Trophoblast cell (in vitro differentiated cells and primary cell): ENCODE measurements at places on chromosomes 11 and 22.

DNA sequence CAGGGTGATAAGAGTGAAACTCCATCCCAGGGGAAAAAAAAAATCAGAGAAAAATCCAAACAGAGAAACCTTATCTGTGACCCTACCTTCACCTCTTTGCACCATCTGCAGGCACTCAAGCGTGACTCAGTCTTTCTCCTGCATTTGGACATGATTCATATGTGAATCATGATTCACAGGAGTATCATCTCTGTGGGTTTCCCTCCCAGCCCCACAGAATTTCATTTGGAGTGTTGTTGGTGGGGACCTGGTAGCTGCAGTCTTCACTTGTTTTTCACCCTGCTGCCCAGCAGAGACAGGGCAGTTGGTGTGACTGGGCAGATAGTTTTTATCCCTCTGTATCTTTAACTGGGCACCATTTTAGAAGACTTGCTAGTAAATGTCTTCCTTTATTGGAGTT lies 75.7 kb downstream of the DEPDC5 start:
- peak; percentile 85 for DNase-seq

DNA sequence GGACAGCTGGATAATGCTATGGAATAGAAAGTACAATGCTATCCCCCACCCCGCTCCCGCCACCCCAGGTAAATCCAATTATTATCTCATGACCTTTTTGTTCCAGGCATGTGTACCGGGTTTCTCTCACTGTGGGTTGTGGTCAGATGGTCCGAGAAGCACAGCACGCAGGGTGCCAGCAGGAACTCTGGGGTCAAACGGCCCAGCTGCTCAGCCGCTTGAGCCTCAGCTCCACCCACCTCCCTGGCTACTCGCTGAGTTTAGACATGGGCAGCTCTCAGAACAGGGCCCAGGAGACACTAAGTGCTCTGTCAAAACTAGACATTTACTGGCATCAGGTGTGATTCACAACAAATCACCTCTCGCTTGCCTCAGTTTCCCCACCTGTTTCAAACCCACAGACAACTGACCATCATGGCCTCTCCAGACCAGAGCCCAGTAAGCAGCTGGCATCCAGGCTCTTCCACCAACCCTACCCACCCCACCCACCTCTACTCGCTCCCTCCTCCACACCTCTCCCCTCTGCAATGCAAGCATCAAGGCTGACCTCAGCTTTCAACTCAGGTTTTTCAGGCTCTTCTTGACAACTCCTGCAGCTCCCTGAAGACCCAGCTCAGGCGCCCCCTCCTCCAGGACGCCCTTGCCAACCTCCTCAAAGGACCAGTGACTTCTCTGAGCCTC lies 13.0 kb upstream of the MFNG start:
- DNase-seq, result no peak

- peak; percentile 79 for DNase-seq
These were observed at the start of gene SIPA1 for GRCh38 chr11:65637794-65638419. Gene SIPA1 (plus strand): TSS chr11:65638101. CDS start chr11:65640922, 2,821 bp downstream.

DNA sequence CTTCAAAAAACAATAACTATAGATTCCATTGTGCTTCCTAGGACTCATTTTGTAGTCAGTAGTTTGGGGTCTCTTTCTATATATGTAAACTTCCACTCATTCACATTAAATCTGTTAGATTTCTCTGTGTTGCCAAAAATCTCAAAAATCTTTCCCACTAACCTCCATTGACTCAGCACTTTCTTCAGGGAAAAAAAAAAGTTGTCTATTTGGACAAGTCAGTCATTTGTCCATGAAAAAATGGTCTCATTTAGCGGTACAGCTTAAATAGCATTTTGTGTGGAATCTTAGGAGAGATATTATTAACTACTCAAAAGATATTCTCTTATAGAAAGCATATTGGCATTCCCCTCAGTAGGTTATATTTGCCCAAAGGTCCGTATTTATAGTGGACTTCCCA lies 81.9 kb downstream of the PPP2R1B start:
- DNase-seq, result no peak

- DNase-seq, result no peak
These were observed 318.1 kb upstream of the CTSC start for GRCh38 chr11:88655656-88656055.

GRCh38 chr22:37802310-37803194 lies 5.2 kb upstream of the GCAT start:
- DNase-seq, result no peak

DNA sequence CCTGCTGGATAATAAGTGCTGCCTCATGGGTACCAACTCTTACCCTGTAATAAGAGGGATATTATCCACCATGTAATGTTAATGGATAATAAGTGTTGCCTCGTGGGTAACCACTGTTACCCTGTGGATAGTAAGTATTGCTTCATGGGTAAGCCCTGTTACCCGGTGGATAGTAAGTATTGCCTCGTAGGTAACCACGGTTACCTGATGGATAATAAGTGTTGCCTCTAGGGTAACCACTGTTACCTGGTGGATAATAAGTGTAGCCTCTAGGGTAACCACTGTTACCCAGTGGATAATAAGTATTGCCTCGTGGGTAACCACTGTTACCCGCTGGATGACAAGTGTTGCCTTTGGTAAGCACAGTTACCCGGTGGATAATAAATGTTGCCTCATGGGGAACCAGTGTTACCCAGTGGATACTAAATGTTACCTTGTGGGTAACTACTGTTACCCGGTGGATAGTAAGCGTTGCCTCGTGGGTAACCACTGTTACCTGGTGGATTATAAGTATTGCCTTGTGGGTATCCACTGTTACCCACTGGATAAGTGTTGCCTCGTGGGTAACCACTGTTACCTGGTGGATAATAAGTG lies 18.6 kb upstream of the NXPE4 start:
- no peak for DNase-seq
